Mucosa of gallbladder (tissue), 1 donor: ENCODE measurements at places on chromosomes 5 and 9. TPM values are rescaled to one million over a fixed set of nuclear protein-coding genes. Genes with fewer than 3 reads are reported as not detected.

GRCh38 chr5:168691891-168692290 lies 112.7 kb upstream of the PANK3 start:
- no peak for DNase-seq

GRCh38 chr9:120151806-120152205 lies 428.2 kb downstream of the CDK5RAP2 start:
- DNase-seq: no peak

DNA sequence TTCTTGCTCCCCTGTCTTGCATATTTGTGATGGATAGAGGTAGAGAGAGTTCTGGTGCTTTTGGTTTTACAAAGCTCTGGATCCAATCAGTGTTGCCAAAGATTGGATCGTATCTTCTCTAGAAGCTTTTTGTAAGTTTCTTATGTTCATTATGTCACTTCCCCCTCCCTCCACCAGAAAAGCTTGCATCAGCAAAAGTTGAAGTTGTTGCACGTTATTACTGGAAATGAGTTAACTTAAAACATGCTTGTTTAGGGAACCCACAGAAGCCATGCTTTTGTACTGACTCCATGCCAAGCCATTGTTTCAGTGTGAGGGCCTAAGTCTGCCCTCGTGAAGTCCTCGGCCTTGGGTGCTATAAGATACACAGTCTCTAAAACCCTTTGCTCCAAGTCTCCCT lies 186.5 kb downstream of the ERCC6L2 start:
- no peak for DNase-seq

- DNase-seq: no peak
Measured at GRCh38 chr5:174083056-174083827, 37.7 kb downstream of the NSG2 start.

DNA sequence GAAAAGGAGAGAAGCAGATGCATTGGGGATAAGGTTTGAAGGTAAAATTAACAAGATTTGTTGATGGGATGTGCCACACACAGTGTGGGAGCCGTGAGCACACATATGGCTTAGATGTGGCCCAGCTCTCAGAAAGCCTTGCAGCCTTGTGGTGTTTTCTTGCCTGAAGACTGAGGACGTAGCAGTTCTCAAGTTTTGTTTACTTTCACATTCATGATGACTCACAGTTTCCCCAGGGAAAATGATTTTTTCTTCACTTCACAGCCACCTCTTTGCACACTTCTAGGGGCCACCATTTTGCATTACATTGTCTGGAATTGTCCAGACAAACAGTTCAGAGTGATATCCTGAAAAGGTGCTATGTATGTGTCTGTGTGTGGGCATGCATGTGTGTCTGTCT lies 126.2 kb downstream of the BASP1 start:
- no peak for DNase-seq

DNA sequence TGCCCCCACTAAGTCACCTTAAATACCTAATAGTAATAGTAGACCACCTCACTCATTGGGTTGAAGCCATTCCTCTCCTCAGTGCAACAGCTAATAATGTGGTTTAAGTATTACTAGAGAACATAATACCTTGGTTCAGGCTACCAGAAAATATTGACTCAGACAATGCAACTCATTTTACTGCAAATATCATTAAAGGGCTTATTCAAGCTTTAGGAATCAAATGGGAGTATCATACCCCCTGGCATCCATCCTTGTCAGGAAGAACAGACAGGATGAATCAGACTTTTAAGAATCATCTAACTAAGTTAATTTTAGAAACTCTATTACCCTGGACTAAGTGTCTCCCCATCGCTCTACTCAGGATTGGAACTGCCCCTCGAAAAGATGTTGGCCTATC lies 6.8 kb upstream of the RNF180 start:
- DNase-seq: no peak

DNA sequence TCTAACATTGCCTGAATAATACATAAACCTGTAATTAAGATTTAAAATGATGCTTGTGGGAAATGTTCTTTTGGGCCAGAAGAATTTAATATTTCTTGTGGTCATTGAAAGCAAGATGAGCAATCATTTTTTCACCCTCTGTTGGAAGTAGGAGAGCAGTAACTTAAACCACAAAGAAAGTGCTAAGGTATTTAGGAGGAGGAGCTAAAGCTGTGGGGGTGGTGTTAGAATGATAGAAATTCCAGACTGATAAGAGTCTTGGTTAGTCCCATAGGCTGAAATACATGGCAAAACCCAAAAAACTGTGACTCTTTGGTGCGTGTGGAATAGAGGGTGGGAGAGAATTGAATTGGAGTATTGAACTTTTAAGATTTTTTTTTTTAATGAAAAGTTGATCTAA lies 247.0 kb downstream of the YTHDC2 start:
- DNase-seq: no peak

GRCh38 chr5:97046270-97046982 lies 96.0 kb downstream of the LIX1 start:
- DNase-seq: no peak

- no peak for DNase-seq
Measured at GRCh38 chr5:52392321-52392720, 395.4 kb upstream of the ITGA1 start.

- no peak for DNase-seq
Measured at GRCh38 chr9:70060883-70061507, 17.3 kb downstream of the MAMDC2 start.

Gene C9orf43
- total RNA-seq: 0.37 TPM

Gene NEUROG1
- total RNA-seq: not detected

Gene LIX1
- total RNA-seq: 0.17 TPM

Gene UGT3A1
- not detected for total RNA-seq

Gene SLCO4C1
- total RNA-seq: 8.1 TPM
